ENCODE measurements at places on chromosomes 13 and 19.

DNA sequence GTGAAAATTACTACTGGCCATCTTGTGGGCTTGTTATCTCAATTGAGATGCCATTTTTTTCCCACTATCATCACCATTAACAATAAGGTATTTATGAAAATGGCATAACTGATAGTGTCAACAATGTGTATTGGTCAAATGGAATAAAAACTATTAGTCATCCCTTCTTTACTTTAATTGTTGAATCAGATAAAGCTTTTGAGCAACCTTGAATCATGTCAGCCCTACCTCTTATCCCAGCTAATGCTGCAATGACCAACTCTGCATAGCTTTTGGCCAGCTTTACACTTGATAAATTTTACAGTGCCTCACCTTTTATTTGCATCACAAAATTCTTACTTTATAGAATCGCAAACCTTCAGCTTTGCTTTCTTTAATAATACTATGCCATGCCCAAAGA, 784.0 kb upstream of the PRR20A start:
- no peak for DNase-seq

GRCh38 chr13:109119896-109120295, 490.5 kb downstream of the MYO16 start:
- no peak for DNase-seq

DNA sequence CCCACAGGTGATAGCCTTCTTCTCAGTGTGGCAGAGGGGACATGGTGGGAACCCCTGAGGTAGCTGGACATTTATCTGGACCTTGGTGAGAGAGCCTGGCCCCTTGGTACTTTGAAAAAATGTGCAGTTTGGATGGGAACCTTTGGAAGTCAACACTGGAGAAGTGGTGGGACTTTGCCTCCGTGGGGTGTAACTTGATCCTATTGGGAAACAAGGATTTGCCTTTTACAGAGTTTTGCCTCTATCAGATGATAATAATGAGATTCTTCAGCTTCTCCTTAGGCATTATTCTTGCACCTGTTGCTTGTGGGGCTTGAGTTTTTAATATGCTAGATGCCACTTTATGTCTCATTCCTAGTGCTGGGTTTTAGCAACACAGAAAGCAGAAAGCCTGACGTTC, 99.0 kb downstream of the ERCC5 start:
- DNase-seq: no peak

DNA sequence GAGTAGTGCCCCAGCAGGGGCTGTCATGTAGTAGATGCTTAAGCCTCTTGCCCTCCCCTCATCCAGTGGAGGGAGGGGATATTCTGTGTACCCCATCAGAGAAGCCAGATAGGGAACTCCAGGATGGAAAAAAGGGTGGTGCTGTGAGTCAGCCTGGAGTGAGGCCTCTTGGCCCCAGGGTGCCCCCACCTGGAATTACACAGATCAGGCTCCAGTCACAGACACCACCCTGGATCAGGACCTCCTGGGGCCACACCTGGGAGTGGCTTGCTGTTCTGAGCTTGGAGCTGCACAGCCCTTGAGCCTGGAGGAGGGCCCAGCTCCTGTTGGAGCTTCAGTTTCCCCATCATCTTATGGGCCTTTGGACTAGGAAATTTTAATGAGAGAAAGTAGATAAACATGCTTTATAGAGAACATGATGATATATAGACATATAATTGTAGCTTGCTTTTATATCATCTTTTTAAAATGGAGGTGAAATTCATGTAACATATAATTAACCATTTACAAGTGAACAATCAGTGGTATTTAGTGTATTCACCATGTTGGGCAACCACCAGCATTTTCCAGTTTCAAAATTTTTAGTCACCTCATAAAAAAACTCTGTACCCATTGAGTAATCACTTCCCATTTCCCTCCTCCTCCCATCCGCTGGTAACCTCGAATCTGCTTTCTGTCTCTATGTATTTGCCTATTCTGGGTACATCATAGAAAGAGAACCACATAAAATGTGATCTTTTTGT, 24.6 kb downstream of the CYP4F22 start:
- DNase-seq: no peak

GRCh38 chr19:32866564-32867265, 2.9 kb downstream of the SLC7A9 start:
- no peak for DNase-seq

DNA sequence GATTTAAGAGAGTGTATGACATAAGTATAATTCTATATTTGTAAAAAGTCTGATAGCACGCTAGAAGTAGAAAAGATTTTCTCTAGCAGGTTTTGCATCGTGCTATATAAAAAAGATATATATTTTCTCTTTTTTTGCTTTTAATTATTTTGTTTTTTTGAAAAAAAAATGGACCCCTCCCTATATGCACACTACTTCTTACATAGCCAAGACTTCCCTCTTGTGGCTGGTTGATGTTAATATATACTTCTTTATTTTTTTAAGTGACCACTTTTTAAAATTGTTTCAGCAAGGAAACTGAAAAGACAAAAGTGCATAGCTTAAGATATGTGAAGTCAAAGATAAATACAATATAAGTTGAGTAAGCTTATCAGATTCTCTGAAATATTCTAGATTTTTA, 1202.8 kb downstream of the DIAPH3 start:
- DNase-seq: no peak

- DNase-seq: no peak
Measured at GRCh38 chr13:111289251-111289650, 31.2 kb upstream of the TEX29 start.

- no peak for DNase-seq
Measured at GRCh38 chr19:16330806-16331690, 6.4 kb downstream of the KLF2 start.

GRCh38 chr13:23697772-23698313, 127.6 kb downstream of the TNFRSF19 start:
- no peak for DNase-seq

GRCh38 chr13:49443704-49444523, at the start of the genes CAB39L and SETDB2:
Gene CAB39L (minus strand): TSS chr13:49444064. CDS start chr13:49382910, 61,154 bp downstream.
Gene SETDB2 (plus strand): TSS chr13:49444274. CDS start chr13:49451894, 7,620 bp downstream.
- peak; percentile 98 for DNase-seq

- no peak for DNase-seq
Measured at GRCh38 chr19:9156304-9156703, 16.1 kb downstream of the ZNF317 start.

GRCh38 chr19:39507715-39508364, 7.1 kb upstream of the SELENOV start:
- DNase-seq: no peak

- DNase-seq: no peak
Measured at GRCh38 chr19:3617463-3617862, 9.1 kb downstream of the CACTIN start.

All from hematopoietic multipotent progenitor cell treated with erythropoietin and hydrocortisone succinate and interleukin-3 and kit ligand, for 17 days (in vitro differentiated cells).